Nucleus accumbens (tissue), 56 donors: ENCODE measurements at places on chromosomes 12 and 14.

DNA sequence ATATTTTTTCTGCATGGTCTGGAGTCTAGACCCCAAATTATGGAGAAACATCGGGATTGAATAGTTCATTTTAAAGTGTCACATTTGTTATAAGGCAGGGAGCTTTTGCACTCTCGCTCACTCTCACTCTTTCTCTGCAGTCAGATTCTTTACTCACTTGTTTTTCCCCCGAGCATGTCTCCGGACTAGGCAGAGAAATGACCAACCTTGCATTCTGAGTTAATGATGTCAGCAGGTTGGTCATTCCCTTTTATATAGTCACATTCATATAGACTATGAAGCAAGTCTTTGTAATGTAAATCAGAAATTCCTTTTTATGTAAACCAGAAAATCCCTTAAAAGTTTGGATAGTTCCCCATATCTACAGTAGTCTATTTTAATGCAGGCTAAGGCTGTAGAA, 4.1 kb downstream of the C12orf75 start:
- DNase-seq: no peak

- peak; percentile 83 for DNase-seq
These were observed at the start of gene MAPK1IP1L for GRCh38 chr14:55051423-55052268. Gene MAPK1IP1L, plus strand, starts transcription at chr14:55051647. Its CDS starts 10,037 bp downstream, at chr14:55061684.

DNA sequence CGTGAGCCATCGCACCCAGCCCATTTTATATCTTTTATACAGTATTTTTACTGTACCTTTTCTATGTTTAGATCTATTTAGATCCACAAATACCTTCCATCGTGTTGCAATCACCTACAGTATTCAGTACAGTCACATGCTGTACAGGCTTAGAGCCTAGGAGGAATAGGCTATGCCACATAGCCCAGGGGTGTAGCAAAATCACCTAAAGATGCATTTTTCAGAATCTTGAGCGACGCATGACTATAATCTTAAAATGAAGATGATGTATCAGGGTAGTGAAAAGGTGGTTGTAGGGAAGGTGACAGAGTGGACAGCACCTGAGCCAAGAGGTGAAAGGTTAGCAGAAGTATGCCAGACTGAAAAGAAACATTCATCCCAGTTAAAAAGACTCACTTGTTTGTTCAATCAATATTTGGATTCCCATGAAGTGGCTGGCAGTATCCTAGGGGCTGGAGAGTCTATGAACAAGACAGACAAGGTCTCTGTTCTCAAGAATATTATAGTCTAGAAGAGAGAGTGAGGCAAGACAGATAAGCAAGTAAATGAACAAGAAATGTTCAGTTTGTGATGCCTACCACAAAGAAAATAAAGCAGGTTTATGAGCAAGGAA, 3.6 kb downstream of the SPRING1 start:
- no peak for DNase-seq

DNA sequence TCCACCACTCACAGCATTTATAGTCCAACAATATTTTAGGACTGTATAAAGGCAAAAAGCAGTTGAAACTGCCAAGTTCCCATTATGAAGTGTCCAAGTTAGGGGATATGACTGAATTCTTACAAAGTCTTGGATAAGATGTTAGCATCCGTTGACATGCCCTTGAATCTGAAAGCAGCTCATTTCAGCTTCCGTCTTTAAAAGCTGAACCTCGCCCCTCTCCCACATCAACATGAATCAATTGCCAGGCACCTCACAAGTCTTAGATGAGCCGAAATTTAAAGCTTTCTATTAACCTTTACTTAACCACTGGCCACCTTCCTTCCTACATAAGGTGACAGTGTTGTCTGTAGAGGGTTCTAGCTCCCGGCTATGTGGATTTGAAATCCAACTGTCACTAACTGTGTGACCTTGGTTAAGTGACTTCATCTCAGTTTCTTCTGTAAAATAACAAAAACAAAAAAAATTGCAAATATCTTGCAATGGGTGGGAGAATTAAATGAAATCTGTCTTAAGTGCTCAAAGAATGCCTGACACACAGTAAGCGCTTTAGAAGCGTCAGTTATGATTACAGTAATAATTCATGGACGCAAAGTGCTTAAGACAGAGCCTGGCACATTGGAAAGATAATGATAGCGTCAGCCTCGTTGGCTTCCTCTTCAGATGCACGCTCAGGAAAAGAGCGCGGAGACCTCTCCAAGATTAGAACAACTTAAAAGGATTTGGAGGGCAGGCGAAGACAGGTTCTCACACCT, 1.2 kb downstream of the PPP1CC start:
- no peak for DNase-seq

DNA sequence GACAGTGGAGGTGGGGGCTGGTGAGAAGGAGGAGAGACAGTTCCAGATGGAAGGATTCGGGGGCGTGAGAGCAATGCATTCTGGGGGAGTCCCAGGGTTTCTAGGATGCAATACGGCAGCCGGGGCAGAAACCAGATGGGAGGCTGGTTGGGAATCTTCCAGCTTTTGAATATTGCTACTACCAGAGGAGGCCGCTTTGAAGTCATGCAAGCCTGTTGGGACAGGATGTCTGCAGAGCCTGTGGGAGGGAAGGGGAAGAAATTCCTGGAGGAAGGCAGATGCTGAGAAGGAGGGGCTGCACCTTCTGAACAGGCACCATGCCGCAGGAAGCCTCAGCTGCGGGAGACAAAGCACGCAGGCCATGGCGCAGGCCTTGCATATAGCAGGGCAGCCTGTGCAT, 105.4 kb downstream of the APAF1 start:
- DNase-seq: peak; percentile 39

DNA sequence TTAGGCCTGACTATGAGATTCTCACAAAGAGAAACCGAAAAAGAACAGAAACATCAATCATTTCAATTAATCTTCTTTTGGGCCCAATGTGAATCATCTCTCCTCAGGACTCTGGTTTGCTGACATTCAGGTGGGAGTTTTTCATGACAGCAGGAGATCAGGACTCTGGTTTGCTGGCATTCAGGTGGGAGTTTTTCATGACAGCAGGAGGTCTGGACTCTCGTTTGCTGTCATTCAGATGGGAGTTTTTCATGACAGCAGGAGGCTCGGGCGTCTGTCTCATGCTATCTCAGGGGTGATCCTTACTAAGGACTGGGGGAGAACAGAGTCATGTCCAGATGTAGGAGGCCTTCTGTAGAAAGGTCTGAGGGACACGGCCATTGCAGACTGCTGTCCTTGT, 40.1 kb upstream of the PARP11 start:
- no peak for DNase-seq

DNA sequence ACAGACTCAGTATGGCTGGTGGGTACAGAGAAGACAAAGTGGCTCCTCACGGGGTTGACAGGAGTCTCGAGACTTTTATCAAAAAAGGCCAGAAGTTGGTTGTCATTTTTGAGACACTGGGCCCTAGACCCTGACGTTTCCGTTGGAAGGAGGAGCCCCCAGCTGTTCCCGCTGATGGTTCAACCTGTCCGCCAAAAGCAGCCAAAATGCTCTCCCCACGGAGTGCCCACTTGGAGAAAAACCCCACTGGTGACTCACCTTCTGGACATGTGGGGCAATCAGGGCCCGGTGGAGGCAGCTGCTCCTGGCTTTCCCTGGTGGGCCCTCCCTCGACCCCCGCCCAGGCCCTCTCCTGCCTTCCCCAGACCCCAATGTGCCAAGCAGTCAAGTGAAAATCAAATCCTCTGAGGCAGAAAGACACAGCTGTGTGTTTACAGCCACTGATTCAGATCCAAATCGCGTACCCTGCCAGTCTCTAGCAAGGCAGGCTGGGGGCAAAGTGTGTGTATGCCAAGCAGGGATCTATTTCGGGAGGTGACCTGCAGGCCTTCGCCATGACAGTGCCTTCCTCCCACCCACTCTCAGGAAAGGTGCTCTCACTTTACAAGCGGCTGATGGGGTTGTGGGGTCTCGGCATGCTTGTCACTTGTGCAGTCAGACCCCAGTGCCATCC, 347.4 kb downstream of the DPF3 start:
- DNase-seq: no peak

DNA sequence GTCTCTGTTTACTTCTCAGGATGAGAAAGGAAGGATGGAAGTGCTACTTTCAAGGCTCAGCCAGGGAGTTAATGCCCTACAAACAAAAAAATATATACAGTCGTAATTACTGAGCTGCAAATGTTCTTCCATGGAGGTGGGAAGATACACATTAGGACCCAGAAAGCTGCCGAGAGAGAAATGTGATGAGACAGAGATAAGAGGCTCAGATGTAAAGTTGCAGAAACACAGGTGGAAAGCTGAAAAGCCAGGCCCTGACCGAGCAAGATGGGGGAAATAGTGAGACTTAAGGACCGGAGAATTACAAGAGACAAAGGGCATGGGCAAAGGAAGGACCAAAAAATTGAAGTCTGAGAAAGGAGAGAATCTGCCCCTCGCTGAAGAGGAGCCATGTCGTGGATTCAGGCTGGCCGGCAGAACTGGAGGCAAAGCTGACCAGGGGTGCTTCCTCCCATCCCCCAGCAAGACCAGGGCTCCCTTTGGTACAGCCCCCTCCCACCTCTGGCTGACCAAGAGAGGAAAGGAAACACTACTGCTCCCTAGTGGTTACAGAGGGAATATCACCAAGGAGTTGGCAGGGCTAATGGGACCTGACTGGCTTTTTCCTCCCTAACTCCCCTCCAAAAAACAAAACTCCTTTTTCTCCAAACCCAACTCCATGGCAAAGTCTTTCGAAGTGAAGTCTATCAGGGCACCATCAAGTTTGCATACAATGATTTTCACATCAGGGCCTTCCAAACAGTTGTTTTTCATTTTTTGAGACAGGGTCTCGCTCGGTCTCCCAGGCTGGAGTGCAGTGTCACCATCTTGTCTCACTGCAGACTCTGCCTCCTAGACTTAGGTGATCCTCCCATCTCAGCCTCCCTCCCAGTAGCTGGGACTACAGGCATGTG, 12.1 kb downstream of the ZFHX2 start:
- peak; percentile 35 for DNase-seq

GRCh38 chr14:39967885-39968284, 535.7 kb upstream of the FBXO33 start:
- DNase-seq: no peak

DNA sequence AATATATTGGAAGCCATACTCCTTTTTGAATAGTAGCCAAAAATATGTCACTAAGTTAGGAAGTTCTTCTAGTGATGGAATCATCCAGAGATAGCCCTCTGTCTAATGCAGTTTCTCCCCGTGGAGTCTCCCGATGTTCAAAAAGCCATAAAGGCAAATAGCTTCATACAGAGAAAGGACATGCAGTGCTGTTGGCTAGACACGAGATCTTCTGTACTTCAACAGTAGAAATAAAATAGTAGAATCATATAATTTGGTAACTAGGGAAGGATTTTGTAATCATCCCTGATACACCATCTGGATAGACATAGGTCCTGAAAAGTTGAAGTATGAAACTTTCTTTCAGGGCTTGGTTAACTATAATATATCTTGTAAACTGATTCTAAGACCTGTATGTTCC, 27.6 kb downstream of the LRFN5 start:
- DNase-seq: no peak

DNA sequence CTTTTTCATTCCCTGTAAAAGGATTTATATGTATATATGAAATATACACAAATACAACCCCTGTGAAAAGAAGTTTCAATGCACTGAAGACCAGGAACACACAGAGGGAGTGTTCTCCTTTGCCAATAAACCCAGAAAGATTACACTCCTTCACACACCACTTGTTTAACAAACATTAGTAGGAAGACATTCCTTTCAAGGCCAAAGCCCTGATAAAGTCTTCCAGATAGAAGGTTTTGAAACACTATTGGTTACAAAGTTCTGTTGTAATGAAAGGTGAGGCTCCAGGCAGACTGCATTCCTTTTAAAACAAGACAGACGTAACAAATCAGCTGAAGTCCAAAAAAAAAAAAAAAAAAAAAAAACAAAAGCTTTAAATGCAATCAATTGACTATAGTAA, 81.0 kb downstream of the PTPN21 start:
- DNase-seq: no peak

DNA sequence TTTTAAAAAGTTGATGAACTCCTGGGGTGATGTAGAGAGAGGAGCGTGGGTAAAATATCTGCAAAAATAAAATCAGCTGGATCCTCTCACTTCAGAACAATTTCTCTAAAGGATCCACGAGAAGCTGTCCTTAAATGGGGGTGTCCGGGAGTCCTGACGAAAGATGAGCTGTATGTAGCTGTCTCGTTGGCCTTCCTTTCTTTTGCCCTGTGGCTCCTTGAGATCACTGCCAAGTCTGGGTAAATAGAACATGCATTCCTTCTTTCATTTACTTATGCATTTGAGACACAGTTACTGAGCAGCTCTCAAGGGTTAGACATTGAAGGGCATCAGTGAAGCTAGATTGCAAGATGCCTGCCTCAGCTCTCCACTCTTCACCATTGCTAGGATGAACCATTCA, 35.2 kb upstream of the TXNRD1 start:
- no peak for DNase-seq
